Ureter (tissue), 1 donor: ENCODE measurements at places on chromosomes 4 and X. TPM values are rescaled to one million over a fixed set of nuclear protein-coding genes. Genes with fewer than 3 reads are reported as not detected.

Gene HTATSF1
- 47.1 TPM for total RNA-seq

Gene SLC6A14
- 0.57 TPM for total RNA-seq

Gene SPANXA1
- total RNA-seq: not detected

Gene OFD1
- 40.7 TPM for total RNA-seq

Gene CCKAR
- total RNA-seq: not detected

Gene RNF150
- total RNA-seq: 19.8 TPM

Gene SPATA4
- total RNA-seq: not detected

Gene BCLAF3
- total RNA-seq: 24.5 TPM

Gene STAP1
- 0.65 TPM for total RNA-seq

Gene MSMO1
- 98.6 TPM for total RNA-seq

Gene KDM6A
- total RNA-seq: 86.0 TPM

Gene REST
- total RNA-seq: 45.3 TPM

Gene ZDHHC15
- total RNA-seq: 1.8 TPM

Gene SPARCL1
- 400 TPM for total RNA-seq

Gene KLB
- 0.08 TPM for total RNA-seq

Gene PLAC8
- total RNA-seq: 4.9 TPM
